ENCODE measurements at places on chromosomes 3 and 15. TPM values are rescaled to one million over a fixed set of nuclear protein-coding genes. Genes with fewer than 3 reads are reported as not detected.

Gene SCAMP2
- total RNA-seq = 68.8 TPM

Gene SERINC4
- not detected for total RNA-seq

Gene ZPLD1
- total RNA-seq = not detected

Gene ZNF619
- 1.9 TPM for total RNA-seq

Gene PEX11A
- 8.7 TPM for total RNA-seq

Gene NPAP1
- not detected for total RNA-seq

Gene FRMD5
- 2.2 TPM for total RNA-seq

Gene LIPC
- total RNA-seq = 0.16 TPM

Gene ATP13A4
- not detected for total RNA-seq

Gene IL17RB
- 0.96 TPM for total RNA-seq

Gene SYNPR
- total RNA-seq = not detected

All from A549 treated with GW870086 at 1 μM for 4 hours (cell line).